Stimulated activated CD4-positive, alpha-beta T cell treated with anti-CD3 and anti-CD28 coated beads, Interleukin-15, amount 100 ng/mL, for 1 hour (primary cell): ENCODE measurements at places on chromosomes 3 and 15.

DNA sequence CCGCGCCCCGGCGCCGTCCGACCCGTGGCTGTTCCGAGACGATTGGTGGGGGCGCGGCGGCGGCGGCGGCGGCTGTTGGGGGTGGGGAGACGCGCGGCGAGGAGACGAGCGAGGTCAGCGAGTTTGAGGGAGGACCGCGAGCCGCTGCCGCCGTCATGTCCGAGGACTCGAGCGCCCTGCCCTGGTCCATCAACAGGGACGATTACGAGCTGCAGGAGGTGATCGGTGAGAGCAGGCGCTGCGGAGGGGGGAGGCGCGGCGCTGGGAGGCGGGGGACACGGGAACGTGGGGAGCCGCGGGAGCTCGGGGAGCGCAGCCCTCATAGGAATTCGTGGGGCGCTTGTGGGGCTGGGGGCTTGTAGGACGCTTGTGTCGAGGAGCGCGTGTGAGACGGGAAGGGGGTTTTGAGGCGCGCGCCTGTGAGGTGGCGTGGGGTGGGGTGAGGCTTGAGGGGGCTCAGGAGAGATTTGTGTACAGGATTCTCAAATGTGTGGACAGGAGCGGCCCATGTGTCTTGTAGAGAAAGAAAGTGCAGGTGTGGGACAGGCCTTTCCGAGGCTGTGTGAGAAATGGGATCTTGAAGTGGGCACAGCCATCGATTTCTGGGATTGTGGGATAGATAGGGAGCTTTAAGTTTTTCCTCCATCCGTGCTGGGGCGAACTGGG is 518 bp downstream of the OXSR1 start:
- no peak for DNase-seq

GRCh38 chr3:188026191-188026968 is 127.6 kb upstream of the LPP start:
- DNase-seq, result no peak

- no peak for DNase-seq
Observed at GRCh38 chr3:134030379-134031347, 938 bp upstream of the SLCO2A1 start.

GRCh38 chr3:171377859-171378258 is 82.3 kb downstream of the TNIK start:
- no peak for DNase-seq

GRCh38 chr3:134666885-134667284 is 16.1 kb upstream of the KY start:
- DNase-seq, result no peak

DNA sequence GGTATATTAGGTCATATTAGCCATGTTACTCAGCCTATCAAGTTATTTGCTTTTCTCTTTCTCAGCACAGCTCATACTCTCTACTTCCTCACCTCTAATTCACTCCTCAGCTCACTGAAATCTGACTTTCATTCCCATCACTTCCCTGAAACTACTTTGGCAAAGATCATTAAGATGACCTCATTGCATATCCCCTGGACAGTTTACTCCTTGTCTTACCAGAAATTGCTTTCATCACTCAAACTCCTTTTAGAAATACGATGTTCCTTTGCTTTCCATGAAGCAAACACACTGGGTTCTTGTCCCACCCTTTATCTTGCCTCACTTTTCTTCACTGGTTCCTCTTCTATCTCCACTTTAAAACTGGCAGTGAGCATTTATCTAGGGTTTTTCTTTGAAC is 354.4 kb downstream of the TUSC7 start:
- no peak for DNase-seq

DNA sequence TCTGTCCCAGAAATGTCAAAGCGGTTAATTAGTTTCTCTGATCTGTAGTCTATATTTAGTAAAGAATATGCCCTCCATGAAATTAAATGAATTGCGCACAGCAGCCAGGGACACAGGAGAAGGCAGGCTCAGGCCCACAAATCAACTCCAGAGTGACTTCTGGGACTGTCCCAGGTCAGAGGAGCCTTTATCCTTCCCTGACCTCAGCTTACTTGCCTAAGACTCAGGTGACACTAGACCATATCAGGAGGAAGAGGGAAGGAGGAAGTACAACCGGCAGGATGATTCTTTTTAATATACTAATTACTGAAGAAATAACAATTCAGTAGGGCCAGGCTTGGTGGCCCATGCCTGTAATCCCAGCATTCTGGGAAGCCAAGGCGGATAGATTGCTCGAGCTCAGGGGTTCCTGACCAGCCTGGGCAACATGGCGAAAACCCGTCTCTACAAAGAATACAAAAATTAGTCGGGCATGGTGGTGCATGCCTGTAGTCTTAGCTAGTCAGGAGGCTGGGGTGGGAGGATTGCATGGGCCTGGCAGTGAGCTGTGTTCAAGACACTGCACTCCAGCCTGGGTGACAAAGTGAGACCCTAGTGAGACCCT is 1.8 kb upstream of the GPR15 start:
- no peak for DNase-seq

DNA sequence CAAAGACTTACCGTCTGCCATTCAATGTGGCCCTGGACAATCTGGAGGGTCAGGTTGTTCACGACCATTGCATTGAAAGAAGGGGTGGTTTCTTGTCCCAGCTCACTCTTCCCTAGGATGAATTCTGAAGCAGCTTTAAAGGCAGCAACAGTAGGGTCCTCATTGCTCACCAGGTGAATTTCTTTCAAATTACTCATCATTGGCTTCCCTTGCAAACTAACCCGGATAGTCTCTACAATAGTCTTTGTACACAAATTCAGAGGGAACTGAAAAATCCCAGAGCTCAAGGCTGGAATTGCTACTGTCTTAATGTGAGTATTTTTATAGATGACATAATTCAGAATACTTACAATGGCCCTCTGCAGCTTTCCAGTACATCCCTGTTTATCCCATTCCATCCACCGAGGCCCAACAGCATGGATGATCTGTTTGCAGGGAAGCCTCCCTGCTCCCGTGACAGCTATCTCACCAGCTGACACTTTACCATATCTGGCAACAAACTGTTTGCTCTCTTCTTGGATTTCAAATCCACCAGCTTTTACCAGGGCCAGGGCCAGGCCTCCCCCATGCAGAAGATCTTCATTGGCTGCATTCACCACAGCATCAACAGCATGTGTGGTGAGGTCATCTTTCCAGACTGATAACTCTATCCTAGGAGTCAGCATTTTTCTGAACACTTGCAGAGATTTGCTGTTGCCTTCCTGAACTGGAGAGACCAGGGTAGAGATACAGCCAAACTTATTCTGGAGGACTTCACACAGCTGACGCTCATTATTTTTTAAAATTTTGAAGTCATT is 8.6 kb downstream of the PARP9 start:
- DNase-seq, result no peak

GRCh38 chr15:37764733-37765191 is 169.7 kb upstream of the TMCO5A start:
- DNase-seq, result no peak

DNA sequence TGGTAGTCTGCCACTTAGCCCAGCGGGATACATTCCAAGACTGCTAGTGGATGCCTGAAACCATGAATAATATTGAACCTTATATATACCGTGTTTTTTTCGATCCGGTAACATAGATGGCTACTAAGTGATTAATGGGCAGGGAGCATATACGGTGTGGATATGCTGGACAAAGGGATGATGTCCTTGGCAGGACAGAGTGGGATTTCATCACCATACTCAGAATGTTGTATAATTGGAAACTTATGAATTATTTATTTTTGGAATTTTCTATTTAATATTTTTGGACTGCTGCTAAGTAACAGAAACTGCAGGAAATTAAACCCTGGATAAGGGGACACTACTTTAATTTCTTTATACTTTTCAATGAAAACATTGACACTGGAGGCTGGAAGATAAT is 53.2 kb downstream of the ASTE1 start:
- DNase-seq, result no peak

- no peak for DNase-seq
Observed at GRCh38 chr3:195066441-195066841, 204.5 kb downstream of the XXYLT1 start.
